ENCODE measurements at places on chromosomes 6 and 20.

DNA sequence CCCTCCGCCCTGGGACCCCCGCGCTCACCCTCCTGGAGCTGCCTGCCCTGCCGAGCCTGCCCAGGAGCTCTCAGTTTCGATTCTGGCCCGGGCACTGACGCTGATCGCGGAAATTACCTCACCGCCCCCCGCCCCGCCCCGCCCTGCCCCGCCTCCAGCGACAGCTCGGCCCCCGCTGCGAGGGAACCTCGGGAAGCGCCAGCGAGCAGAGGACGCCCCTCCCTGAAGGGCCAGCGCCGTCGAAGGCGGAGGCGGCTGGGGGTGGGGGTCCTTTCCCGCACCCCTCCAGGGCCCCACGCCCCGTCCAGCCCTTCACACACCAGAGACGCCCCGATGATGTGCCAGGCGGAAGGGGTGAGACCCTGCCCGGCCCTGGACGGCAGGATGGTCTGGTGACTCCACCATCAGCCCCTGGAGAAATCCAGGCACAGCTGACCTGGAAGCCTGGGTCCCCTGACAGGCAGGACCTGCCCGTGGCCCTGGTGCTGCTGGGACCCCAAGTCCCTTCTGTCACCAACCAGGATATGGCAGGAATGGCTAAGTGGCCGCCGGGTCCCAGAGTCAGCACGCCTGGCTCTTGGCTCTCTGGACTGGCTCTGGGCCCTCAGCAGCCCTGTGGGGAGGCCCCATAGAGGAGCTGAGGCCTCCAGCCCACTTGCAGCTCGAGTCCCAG, at the start of gene HELZ2:
HELZ2 (minus strand) TSS at position 84 of the 673 bp plus-strand sequence. CDS start 1,854 bp downstream, outside the sequence.
- no peak for DNase-seq

GRCh38 chr6:75353644-75354043, 69.1 kb upstream of the TMEM30A start:
- DNase-seq = no peak

GRCh38 chr20:17771206-17772004, 71.6 kb downstream of the BANF2 start:
- no peak for DNase-seq

GRCh38 chr6:13794184-13794583, 20.2 kb downstream of the MCUR1 start:
- no peak for DNase-seq

DNA sequence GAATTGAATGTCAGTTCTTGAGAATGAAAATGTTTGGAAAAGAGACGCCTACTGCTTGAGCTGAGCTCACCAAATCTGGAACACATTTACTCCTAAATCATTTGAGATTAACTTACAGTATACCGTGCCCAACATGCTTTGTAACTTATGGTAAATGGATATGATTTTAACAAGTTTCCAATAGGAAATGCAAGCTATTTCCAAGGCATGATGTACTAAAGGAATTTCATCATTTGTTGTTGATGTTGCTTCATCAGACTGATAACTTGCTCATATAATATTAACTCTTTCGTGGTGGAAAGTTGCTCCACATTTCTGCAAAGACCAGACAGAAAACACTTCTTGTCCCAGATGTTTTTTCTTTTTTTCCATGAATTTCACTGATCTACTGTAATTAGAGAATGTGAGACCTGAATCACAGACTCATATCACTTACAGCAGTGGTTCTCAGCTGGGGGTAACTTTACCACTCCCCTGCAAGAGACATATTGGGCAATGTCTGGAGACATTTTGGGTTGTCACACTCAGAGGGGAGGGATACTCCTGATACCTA, 116.6 kb upstream of the TRAF3IP2 start:
- no peak for DNase-seq

- DNase-seq = peak; percentile 73
These were observed 35.1 kb downstream of the SNAP25 start for GRCh38 chr20:10253780-10254179.

DNA sequence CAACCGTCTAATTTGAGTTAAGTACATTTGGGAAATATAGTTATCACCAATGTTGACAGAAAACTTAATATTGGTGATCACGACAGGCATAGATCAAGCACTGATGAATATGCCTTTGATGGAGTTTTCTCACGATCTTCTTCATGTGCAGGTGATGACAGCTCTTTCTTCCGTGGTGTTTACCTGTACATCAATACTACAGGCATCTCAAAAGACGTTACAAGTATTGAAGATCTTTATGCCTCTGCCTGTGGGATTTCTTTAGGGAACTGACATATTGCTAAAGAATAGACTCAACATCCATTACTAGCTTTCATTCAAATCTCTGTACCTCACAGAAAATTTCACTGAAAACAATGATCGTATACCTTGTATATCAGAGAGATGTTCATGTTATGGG, 178.7 kb downstream of the PACRG start:
- no peak for DNase-seq

GRCh38 chr20:17026346-17026745, 200.5 kb upstream of the PCSK2 start:
- DNase-seq = no peak

GRCh38 chr6:48733581-48733980, 622.6 kb upstream of the PTCHD4 start:
- no peak for DNase-seq

GRCh38 chr6:162922563-162923166, 194.9 kb downstream of the PACRG start:
- no peak for DNase-seq

DNA sequence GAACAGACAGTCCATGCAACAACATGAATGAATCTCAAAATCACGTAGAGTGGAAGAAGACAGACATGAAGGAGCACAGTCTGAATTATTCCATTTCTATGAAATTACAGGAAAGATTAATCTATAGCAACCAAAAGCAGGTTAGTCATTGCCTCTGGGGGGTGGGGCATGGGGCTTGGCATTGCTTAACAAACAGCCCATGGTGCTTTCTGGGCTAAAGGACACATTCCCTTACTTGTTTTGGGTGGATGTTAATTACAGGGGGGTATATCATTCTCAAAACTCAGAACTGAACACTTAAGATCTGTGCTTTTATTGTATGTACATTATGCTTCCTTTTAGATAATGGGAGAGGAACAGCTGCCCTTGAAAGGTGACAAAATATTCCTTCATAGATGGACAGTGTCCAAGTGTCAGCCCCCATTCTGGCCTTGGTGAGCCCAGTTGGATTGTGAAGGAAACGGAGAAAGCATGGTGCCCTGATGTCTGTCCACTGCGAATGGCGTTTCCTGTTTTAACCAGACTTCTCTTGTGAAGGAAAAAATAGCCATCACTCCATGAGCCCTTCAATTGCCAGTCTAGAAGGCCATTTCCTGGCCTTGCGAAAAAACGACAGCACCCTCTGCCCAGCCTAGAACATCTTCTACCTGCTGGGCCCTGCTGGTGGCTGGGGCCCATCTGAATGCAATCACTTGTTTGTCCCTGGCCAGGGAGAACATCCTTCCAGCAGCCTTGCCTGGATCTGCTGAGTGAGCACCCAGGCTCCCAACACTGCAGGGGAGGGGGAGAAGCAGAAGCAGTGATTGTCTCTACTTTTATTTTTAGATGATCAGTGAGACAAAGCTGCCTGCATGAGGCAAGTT, 179.7 kb downstream of the BCAS1 start:
- DNase-seq = no peak

DNA sequence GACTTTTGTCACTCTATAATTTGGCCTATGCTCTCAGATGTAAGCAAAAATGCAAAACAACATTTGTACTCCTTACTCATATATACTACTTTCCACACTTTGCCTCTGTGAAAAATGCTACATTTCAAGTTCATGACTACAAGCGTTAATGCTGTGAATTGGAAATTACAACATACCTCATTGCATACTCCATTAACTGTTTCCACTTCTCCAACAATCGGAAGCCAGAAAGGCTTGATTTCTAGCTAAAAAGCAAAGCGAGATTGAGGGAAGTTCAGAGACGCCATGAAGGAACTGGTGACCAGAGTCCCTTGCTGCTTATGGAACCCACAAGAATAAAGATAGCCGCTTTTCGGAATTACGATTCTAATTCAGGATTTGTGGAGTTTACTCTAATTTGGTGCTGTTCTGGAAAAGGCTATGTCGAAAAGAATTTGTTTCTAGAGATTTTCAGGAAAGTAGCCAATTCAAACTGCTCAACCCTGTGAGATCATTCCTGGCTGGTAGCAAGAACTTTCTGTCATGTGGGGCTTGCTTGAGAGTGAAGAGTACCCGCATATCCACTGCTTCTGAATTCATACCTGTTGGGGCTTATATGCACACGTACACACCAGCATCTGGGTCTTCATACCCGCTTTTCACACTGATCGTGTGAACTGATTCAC, 98.0 kb upstream of the CITED2 start:
- DNase-seq = peak; percentile 41

- no peak for DNase-seq
These were observed 41.8 kb upstream of the FOXO3 start for GRCh38 chr6:108518714-108519576.

GRCh38 chr20:49562311-49563014, 5.5 kb downstream of the PTGIS start:
- no peak for DNase-seq

DNA sequence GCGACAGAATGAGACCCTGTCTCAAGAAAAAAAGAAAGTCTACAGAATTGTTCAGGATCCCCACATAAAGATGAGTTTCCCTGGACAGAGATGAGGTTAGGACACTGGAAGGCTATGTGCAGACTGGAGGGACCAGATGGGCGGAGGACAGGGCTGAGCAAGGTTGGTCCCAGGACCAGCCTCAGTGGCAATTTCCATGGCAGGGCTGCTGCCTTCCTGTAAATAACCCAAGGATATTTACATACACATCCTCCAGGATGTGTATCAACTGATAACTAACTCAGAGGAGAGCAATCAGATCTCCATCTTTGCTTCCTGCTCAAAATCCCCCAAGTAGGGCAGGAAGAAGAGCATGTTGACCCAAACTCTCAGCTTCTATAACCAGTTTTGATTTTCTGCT, 58.8 kb downstream of the RSPH3 start:
- no peak for DNase-seq

DNA sequence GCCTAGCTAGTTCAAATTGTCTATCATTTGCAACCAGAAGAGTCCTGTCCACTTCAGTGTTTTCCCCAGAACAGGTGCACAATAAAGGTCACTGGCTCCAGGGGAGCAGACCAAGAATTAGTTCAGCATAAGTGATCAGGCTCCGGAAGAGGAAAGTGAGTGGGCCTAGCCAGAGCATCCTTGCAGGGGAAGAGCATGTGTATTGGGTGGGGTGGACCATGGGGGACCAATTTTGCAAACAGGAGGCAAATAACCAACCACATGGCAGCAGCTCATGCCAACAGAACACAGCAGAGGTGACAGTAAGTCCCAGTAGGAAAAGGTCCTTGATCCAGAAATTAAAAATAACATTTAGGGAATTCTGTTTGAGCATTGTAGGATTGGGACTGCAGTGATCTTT, 43.2 kb upstream of the CNR1 start:
- DNase-seq = peak; percentile 67

DNA sequence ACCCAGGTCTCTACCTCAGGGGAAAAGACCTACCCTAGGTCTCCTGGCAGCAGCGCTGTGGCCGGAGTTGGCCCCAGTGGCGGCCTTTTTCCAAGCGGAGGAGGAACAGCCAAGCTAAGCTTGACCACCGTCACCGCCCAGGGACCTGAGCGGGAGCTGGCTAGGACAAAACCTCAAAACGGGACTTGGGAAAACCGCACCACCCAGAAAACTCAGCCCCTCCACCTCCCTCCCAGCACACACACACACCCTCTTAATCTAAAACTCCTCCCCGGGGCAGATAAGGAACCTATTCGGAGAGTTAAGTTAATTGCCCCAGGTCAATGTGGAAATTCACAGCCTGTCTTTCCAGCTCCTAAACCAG, 2.7 kb upstream of the TRERF1 start:
- peak; percentile 12 for DNase-seq

GRCh38 chr20:46420878-46421277, 14.5 kb upstream of the ELMO2 start:
- no peak for DNase-seq

- no peak for DNase-seq
These were observed 816.7 kb upstream of the FLRT3 start for GRCh38 chr20:15154070-15154469.

DNA sequence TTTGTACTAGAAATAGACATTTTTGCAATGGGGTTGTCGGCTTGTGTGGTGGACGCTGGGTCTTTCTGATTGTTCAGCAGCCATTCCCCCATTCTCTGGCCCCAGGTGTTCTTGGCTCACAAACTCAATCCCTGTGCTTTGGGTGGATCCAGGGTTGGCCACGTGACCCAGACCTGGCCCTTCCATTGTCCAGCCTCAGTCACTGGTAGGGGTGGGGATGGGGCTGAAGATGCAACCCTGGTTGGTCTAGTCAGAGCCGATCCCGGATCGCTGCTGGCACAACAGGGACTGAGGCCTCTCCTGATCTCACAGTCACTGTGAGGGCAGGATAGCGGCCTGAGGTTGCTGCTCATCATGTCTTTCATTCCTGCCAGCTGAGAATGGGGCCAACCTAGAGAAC, 365.3 kb upstream of the SULF2 start:
- DNase-seq = no peak

GRCh38 chr6:159169557-159170332, 545 bp downstream of the FNDC1 start:
- no peak for DNase-seq

- DNase-seq = no peak
These were observed 45.4 kb downstream of the TULP4 start for GRCh38 chr6:158357570-158358216.

GRCh38 chr6:153210083-153210482, 79.0 kb upstream of the RGS17 start:
- no peak for DNase-seq

DNA sequence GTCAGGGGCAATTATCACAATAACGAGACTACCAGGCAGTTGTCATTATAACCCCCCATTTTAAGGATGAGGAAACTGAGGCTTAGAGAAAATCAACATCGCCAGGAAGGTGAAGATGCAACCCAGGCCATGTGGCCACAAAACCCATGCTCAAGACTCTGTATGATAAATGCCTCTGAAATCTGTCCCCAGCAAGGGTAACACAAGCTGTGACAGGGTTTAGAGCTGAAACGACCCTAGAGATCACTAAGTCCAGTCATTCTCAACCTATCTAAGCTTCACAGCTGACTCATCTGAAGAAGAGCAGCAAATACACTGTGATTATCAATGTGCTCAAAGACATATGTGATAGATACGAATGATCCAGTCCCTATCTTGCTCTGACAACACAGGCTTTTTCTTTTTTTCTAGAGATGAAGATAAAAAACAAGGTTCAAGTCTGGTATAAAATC, 47.0 kb downstream of the ARHGAP18 start:
- no peak for DNase-seq

DNA sequence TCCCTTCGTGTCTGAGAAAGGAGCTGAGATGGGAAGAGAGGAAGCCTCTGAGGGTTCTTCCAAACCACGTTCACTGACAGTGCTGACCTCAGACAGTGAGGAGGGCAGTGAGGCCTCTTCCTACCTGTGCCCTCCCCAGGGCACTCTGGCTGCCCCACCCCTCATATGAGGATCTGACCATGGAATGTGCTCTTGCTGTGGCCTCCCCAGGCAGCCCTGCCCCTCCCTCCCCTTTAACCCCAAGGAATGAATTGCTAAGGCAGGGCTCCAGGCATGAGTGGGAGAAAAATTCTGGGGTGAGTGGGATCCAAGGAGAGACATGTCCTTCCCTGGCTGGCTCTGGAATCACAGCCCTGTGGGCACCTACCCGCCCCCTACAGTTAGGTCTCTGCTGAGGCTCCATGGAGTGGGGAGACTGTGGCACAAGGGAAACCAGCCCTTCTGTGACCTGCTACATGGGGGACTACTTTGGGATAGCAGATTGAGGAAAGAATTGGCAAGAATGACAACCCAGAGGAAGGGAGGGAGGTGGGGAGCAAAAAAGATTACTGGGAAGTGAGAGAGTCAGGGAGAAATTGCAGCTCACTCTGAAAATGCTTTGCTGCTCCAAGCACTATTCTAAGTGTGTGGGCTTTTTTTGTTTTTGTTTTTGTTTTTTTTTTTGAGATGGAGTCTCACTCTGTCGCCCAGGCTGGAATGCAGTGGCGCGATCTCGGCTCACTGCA, 29.4 kb downstream of the TNXB start:
- no peak for DNase-seq
